Hematopoietic multipotent progenitor cell (in vitro differentiated cells): ENCODE measurements at places on chromosomes 2 and 18.

- no peak for DNase-seq
These were observed 105.8 kb upstream of the LYPD6 start for GRCh38 chr2:149224543-149224942.

DNA sequence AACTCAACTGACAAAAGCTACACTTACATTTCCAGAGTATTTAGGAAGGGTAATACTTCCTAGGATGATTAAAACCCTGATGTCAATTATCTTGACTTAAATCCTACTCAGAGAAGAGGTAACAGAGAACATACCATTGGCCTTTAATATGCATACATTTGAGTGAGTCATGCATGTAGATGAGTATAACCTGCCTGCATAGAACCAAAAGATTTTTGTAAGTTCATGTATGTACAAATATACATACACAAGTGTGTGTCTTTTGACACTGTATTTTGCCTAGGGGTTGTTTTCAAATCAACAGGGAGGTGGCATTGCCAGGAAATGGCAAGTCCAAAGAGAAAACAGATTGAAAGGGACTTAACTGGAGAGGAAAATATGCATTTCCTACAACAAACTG is 6.1 kb downstream of the BMP10 start:
- no peak for DNase-seq

GRCh38 chr2:28662044-28662443 is 89.6 kb upstream of the PPP1CB start:
- DNase-seq, result no peak

GRCh38 chr18:2510416-2510815 is 60.9 kb downstream of the METTL4 start:
- no peak for DNase-seq

- DNase-seq, result no peak
These were observed 233.7 kb upstream of the HNRNPA3 start for GRCh38 chr2:176978921-176979320.

GRCh38 chr2:60028849-60029565 is 524.4 kb downstream of the BCL11A start:
- DNase-seq, result no peak

- DNase-seq, result no peak
These were observed 16.9 kb downstream of the LDLRAD4 start for GRCh38 chr18:13235421-13235831.

- no peak for DNase-seq
These were observed 18.1 kb upstream of the ANTXR1 start for GRCh38 chr2:68994864-68995263.

DNA sequence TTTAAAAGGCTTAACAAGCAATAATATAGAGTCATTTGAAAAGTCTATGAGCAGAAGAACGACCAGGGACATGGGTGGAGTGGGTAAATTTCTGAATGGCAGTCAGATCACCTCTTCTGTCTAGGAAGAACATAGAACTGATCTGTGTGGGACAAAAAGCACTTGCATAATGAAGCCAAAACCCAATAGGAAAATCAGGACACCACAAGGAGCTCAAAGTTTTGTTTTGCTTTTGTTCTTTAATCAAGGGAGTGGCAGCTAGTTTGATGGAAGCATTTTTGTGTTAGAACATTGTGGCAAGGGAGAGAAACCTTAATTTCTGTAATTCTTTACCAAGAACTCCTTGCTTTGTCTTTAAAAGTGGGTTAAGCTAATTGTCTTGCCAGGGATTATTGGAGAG is 240.2 kb upstream of the TANK start:
- DNase-seq, result no peak

GRCh38 chr2:206586609-206587008 is 55.7 kb upstream of the FAM237A start:
- DNase-seq, result no peak

DNA sequence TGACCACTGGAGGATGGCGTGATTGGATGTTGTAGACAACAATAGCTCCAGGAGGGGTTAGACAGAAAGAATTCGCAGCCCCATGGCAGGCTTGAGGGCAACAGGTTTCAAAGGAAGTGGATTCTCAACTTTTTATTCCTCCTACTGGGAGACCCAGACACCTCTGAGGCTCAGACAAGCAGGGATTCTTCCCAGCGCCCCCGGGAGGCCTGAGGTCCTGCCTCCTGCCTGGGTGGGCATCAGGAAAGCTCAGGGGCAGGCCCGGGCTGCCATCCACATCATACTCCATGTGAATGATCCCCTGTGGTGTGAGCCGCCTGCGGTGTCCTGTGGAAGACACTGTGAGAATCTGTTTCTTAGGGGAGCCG is 203.5 kb downstream of the CYP26B1 start:
- no peak for DNase-seq

GRCh38 chr2:11829324-11829946 is 83.0 kb downstream of the LPIN1 start:
- DNase-seq, result no peak

DNA sequence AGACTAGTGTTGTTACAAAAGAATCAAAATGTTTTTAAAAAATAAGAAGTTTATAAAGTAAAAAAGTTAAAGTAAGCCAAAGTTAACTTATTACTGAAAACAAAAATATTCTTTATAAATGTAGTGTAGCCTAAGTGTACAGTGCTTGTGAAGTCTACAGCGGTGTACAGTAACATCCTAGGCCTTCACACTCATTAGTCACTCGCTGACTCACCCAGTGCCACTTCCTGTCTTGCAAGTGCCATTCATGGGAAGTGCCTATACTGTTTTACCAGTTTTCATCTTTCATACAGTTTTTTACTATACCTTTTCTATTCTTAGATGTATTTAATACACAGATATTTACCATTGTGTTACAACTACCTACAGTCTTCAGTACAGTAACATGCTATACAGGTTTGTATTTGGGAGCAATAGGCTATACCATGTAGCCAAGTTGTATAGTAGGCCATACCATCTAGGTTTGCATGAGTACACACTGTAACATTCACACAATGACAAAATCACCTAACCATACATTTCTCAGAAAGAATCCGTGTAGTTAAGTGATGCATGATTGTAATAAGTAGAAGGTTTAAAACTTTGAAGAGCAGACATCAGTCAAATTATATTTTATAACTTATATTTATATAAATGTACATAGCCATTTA is 13.4 kb downstream of the SERPINB7 start:
- DNase-seq, result peak; percentile 61

- no peak for DNase-seq
These were observed 319 bp upstream of the EN1 start for GRCh38 chr2:118847762-118848172.

DNA sequence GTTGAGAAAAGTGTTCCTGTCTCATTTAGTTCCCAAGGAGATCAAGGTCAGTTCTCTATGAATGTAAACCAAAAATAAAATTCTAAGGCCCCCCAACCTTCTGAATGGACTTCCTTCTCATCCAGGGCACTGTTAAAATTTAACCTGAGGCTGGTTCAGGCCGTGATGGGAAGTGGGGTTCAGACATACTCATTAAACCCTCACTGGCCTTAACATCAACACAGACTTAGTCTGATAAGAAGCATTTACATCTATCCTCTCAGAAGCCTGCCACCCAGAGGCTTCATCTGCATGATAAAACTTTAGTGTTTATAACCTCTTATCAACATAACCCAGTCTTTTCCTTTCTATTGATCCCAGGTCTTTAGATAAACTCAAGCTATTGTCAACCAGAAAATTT is 22.4 kb downstream of the ITSN2 start:
- peak; percentile 56 for DNase-seq

- DNase-seq, result no peak
These were observed 32.3 kb downstream of the ASXL2 start for GRCh38 chr2:25845843-25846505.

GRCh38 chr2:200321780-200322534 is 15.5 kb downstream of the SPATS2L start:
- DNase-seq, result no peak

DNA sequence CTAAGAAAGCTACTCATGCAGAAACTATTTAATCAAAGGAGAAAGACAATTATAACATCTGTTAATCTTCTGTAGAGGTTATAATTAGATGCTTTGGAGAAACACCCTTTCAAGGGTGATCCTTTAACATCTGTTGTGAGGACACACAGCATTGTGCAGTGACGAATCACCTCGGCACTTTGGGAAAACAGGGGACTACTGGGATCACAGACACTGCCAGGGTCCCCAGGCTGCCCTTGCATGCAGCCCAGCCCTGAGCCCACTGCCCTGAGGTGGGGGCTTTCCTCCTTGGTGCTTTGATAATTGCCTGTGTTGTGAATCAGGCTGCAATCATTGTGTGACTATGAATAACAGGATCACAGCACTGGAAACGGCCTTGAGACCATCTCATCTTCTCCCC is 10.6 kb downstream of the NCKAP5 start:
- DNase-seq, result no peak

- no peak for DNase-seq
These were observed 130.6 kb upstream of the CBLN2 start for GRCh38 chr18:72674710-72675109.

- no peak for DNase-seq
These were observed 323.1 kb downstream of the NBAS start for GRCh38 chr2:15238028-15238427.
